ENCODE measurements at places on chromosomes 7 and 10.

DNA sequence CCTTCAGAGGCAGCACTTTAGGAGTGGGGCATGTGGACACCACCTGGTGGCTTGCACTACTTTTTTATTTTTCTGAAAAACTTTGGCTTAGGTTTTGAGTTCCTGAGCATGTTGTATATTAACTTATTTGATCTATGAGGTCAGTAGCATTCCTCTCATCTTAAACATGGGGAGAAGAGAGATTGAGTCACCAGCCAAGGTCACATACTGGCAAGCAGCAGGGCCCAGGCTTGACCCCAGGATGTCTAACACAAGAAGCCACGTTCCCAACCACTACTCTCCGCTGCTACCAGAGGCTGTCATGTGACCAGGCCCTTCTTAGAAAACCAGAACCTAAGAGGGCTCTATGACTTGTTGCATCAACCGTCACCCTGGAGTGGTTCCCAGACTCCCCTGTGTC, 210.3 kb upstream of the GPR26 start:
- no peak for DNase-seq

DNA sequence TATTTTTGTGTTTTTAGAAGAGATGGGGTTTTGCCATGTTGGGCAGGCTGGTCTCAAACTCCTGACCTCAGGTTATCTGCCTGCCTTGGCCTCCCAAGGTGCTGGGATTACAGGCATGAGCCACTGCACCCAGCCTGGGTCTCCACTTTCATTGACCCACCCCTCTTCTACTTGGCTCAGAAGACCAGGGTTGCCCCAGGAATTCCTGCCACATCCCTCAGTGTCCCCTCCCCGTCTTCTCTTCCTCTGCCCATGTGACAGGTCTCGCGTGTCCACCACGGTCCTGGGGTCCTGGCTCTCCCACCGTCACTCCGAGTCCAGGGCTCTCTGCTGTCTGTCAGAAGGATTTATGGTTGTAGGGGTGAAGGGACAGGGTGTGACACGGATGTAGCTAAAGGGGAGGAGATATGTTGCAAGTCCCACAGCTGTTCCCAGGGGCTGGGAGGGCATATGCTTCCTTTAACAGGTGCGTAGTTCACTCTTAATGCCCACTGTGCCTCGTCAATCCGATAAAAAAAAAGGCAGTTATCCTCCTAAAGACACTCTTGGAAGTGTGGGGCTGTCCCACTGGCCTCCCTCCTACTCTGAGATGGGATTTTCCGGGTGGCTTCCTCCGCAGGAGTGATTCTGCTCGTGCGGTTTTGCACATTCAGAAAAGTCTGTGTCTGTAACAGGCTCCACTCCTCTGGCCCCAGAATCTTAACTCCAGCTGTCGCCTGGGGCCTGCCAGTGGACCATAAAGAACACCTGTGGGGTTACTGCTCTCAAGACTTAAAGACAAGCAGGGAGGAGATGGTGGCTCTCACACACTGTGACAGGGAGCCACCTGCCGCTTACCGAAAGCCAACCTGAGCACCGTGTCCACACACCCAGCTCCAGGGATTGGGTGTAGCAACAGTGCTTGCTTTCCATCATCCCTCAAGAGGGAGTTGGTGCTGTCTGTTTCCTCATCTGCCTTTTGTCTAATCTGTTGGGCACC, 36.7 kb upstream of the SHH start:
- no peak for DNase-seq

GRCh38 chr7:45721686-45722598, 147.8 kb downstream of the ADCY1 start:
- no peak for DNase-seq

GRCh38 chr10:70324339-70324861, 40.6 kb upstream of the NPFFR1 start:
- no peak for DNase-seq

DNA sequence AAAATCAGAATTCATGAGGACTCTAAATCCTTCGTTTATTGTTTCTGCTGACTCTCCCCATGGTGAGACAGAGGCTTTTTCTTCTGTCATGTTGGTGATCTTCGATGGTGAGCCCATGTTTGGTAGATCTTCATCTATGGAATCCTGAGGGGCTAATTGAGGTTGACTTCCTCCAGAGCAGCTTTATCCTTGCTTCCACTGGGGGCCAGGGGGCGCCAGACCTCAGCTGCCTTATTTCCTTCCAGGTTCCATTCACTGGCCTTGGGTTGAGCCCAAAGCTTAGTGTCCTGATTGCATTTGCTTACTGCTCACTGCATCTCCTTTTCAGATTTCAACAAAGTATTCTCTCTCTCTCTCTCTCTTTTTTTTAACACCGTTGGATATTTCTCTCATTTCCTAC, 80.7 kb downstream of the GCC1 start:
- DNase-seq = peak; percentile 49

GRCh38 chr10:121662531-121662930, 64.3 kb upstream of the FGFR2 start:
- no peak for DNase-seq

GRCh38 chr7:96562966-96563365, 146.7 kb downstream of the SEM1 start:
- DNase-seq = no peak

- no peak for DNase-seq
Measured at GRCh38 chr7:43431020-43431595, 151.8 kb upstream of the STK17A start.

- no peak for DNase-seq
Measured at GRCh38 chr7:91397612-91398011, 133.4 kb downstream of the FZD1 start.

Measured in BE2C (cell line).